ENCODE measurements at places on chromosomes 2 and 18.
A peak's percentile ranks its signal among the peaks of the same experiment; 100 is the strongest.

- DNase-seq, result no peak
Measured at GRCh38 chr18:61888622-61889021, 4.2 kb downstream of the RNF152 start.

GRCh38 chr2:116719836-116720235, 1094.7 kb upstream of the DDX18 start:
- DNase-seq, result no peak

DNA sequence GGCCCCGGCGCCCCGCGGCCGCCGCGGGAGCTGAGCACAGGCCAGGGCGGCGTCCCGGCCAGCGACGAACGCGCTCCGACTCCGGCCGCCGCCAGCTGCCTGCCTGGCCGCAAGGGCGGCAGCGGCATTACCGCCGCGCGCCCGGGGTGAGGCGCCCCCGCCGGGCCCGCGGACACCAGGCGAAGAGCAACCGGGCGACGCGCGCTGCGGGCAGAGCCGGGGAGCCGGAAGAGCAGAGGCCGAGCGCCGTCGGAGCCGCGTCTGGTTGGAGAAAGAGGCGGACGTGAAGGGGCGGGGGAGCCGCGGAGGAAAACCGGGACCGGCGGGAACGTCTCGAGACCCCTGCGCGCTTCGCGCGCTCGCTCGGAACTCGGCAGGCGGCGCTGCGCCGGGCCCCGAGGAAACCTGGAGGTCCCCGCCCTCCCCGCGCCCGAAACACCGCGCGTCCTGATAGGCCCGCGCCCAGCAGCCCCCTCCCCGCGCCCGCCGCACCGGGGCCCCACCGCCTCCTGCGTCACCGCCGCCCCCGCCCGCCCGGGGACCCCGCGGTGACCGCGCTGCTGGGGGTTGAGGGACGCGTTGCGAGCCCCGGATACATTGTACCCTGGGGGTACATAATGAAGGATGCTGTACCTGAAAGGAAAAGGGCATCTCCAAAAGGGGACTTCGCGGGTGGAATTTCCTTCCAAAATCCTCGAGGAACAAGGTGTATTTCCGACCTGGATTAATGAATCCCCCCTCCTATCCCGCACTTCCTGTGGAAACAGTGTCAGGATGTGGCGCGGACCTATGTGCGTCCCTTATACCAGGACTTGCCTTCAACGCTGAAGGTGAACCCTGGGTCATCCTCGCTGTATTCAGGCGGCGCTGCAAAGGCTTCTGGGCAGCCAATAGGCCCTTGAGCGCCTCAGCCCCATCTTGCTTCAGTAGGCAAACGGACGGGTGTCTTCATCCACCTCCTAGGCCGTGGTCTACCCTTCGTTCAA, 1.0 kb upstream of the B4GALT6 start:
- DNase-seq, result peak; percentile 13

DNA sequence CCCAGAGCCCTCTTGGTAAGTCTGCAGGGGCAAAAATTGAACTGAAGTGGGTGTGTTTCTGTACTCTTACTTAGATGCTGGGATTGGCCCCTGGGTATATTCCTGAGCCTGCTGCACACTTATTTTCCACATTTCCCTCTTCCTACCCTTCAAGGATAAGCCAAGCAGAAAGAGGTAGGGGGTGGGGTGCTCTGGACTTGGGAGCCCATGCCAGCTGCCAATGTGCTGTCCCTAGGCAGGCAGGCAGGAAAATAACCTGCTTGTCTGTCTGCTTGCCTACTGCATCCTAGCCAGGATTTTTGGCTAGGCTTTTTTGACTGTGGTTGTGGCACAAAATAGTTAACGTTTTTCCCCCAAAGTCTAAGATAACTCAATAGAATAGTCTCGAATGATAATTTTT, 234.3 kb downstream of the ALK start:
- no peak for DNase-seq

- DNase-seq, result no peak
Measured at GRCh38 chr2:104368089-104368488, 485.8 kb upstream of the POU3F3 start.
